Osteoblast (primary cell): ENCODE measurements at places on chromosomes 4 and X. TPM values are rescaled to one million over a fixed set of nuclear protein-coding genes. Genes with fewer than 3 reads are reported as not detected.
A peak's percentile ranks its signal among the peaks of the same experiment; 100 is the strongest.

GRCh38 chr4:89835413-89835812, 1.5 kb downstream of the SNCA start:
- no peak overlapping the region for H3K27ac ChIP-seq
- H3K36me3 ChIP-seq: no peaks in the 10 kb centered on the region
- H3K4me3 ChIP-seq: no peak overlapping the region
- DNase-seq: no peak

GRCh38 chr4:20192736-20193135, 59.0 kb upstream of the SLIT2 start:
- peak overlapping the region; percentile 88 for H3K27ac ChIP-seq
- DNase-seq: no peak
- no peaks in the 10 kb centered on the region for H3K27me3 ChIP-seq
- no peaks in the 10 kb centered on the region for H3K36me3 ChIP-seq
- peaks cover 40% of the 10 kb centered on the region for H3K4me1 ChIP-seq
- no peak overlapping the region for H3K4me3 ChIP-seq

Gene NEK1
- total RNA-seq: 9.8 and 15.3 TPM in 2 replicates

- no peak overlapping the region for H3K4me3 ChIP-seq
- peaks cover 9% of the 10 kb centered on the region for H3K4me1 ChIP-seq
- H3K27ac ChIP-seq: no peak overlapping the region
- DNase-seq: no peak
- no peaks in the 10 kb centered on the region for H3K27me3 ChIP-seq
Measured at GRCh38 chrX:24158881-24159280, 9.4 kb downstream of the ZFX start.

- no peaks in the 10 kb centered on the region for H3K4me1 ChIP-seq
- no peak for DNase-seq
- H3K36me3 ChIP-seq: no peaks in the 10 kb centered on the region
Measured at GRCh38 chr4:126056116-126056650, 741.4 kb downstream of the FAT4 start.

DNA sequence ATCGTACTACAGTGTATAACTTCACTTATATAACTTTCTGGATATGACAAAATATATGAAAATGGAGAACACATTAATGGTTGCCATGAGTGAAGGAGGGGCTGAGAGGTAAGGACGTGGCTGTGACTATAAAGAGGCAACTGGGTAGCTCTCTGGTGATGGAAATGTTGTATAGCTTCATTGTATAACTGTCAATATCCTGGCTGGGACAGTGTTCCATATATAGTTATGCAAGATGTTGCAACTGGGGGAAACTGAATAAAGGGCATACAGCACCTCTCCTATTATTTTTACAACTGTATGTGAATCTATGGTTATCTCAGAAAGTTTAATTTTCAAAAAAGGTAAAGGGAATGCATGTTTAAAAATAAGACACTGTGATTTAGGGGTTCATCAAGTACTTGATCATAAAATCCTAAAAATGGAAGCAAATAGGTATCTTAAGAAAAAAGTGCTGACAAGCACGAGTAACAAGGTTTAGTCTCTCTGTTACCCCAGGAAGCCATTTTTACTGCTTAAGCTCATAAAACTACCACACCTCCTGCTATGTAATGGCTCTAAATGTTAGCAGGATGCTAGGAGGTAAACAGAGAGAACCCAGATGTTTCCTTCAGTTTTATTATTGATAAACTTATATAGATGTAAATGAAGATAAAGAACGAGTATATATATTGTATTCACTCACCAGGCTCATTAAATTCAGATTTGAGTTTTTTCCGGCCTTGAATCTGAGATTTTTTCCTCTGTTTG, 34.0 kb downstream of the NAF1 start:
- peaks cover 3% of the 10 kb centered on the region for H3K4me1 ChIP-seq
- H3K27me3 ChIP-seq: no peaks in the 10 kb centered on the region
- no peak overlapping the region for H3K27ac ChIP-seq
- DNase-seq: no peak
- H3K4me3 ChIP-seq: no peak overlapping the region
- no peaks in the 10 kb centered on the region for H3K36me3 ChIP-seq

GRCh38 chr4:30720021-30720660, at the start of gene PCDH7:
Gene PCDH7, plus strand, starts transcription at chr4:30720369. Its CDS starts 1,054 bp downstream, at chr4:30721423.
- H3K36me3 ChIP-seq: no peaks in the 10 kb centered on the region
- peak; percentile 91 for DNase-seq
- peaks cover 46% of the 10 kb centered on the region for H3K27me3 ChIP-seq
- H3K27ac ChIP-seq: no peak within 1 kb of the TSS

- DNase-seq: peak; percentile 65
- H3K4me3 ChIP-seq: no peak overlapping the region
- H3K27ac ChIP-seq: no peak overlapping the region
- H3K36me3 ChIP-seq: peaks cover 60% of the 10 kb centered on the region
- no peaks in the 10 kb centered on the region for H3K27me3 ChIP-seq
- no peaks in the 10 kb centered on the region for H3K4me1 ChIP-seq
Measured at GRCh38 chr4:1815096-1815996, 22.3 kb downstream of the FGFR3 start.

DNA sequence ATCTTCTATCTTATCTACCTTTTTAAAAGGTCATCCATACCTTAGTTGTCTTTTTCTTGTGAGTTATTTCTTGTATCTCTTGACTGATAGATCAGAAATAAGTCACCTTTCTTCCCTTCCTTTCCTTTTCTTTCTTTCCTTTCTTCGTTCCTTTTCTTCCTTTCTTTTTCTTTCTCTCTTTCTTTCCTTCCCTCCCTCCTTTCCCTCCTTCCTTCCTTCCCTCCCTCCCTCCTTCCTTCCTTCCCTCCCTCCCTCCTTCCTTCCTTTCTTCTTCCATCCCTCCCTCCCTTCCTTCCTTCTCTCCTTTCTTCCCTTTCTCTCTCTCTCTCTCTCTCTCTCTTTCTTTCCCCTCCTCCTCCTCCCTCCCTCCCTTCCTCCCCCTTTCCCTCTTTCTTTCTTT, 93.5 kb downstream of the CEP135 start:
- H3K4me1 ChIP-seq: no peaks in the 10 kb centered on the region
- no peak for DNase-seq
- no peaks in the 10 kb centered on the region for H3K36me3 ChIP-seq
- H3K27me3 ChIP-seq: peaks cover 8% of the 10 kb centered on the region
- H3K27ac ChIP-seq: no peak overlapping the region

- H3K27ac ChIP-seq: no peak overlapping the region
- H3K36me3 ChIP-seq: no peaks in the 10 kb centered on the region
- H3K27me3 ChIP-seq: no peaks in the 10 kb centered on the region
- DNase-seq: no peak
- no peak overlapping the region for H3K4me3 ChIP-seq
- H3K4me1 ChIP-seq: peaks cover 24% of the 10 kb centered on the region
Measured at GRCh38 chr4:146243141-146243882, 29.0 kb downstream of the REELD1 start.

- no peaks in the 10 kb centered on the region for H3K27me3 ChIP-seq
- DNase-seq: peak; percentile 42
- H3K36me3 ChIP-seq: peaks cover 8% of the 10 kb centered on the region
- H3K4me1 ChIP-seq: peaks cover 20% of the 10 kb centered on the region
- peak overlapping the region; percentile 81 for H3K27ac ChIP-seq
Measured at GRCh38 chr4:53378171-53378482, 686 bp downstream of the FIP1L1 start.

Gene AMTN
- total RNA-seq: not detected in 2 replicates

DNA sequence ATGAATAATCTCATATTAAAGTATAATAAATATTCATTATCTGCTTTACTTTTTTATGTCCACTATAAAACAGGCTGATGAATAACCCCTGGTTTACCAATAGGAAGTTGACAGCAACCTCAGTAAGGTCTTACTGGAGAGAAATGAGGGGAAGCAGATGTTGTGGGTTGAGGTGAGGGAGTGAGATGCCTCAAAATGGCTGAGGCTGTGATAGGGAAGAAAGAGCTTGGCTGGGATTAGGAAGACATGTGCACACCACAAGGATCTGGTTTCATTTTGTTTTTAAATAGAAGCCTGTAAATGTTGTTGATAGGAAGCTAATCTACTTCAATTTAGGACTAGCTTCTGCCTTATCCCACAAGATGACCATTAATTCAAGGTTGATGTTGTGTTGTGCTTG, 14.4 kb upstream of the CYBB start:
- DNase-seq: no peak
- no peak overlapping the region for H3K27ac ChIP-seq
- H3K4me1 ChIP-seq: no peaks in the 10 kb centered on the region
- no peaks in the 10 kb centered on the region for H3K27me3 ChIP-seq

Gene POU4F2
- total RNA-seq: not detected in 2 replicates

- H3K4me1 ChIP-seq: peaks cover 40% of the 10 kb centered on the region
- no peak for DNase-seq
- H3K27me3 ChIP-seq: no peaks in the 10 kb centered on the region
- peak overlapping the region; percentile 73 for H3K4me3 ChIP-seq
Measured at GRCh38 chr4:10117359-10118047, 904 bp upstream of the WDR1 start.

DNA sequence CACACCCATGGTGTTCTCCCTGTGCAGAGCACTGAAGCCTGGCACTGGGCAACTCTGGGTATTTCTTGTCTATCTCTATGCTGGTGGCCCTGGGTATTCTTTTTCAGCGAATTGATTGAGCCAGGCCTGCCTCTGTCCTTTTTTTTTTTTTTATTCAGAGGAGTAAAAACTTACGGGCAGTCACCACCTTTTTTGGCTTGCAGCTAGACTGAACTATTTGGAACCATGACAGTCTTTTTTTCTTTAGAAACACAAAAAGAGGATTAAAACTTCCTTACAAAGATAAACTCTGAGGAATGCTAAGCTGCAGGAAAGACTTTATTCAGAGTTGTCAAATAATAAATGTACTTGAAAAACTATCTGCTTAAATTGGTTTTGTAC, 119.2 kb upstream of the STIM2 start:
- no peak overlapping the region for H3K27ac ChIP-seq
- H3K36me3 ChIP-seq: no peaks in the 10 kb centered on the region
- peak; percentile 6 for DNase-seq

DNA sequence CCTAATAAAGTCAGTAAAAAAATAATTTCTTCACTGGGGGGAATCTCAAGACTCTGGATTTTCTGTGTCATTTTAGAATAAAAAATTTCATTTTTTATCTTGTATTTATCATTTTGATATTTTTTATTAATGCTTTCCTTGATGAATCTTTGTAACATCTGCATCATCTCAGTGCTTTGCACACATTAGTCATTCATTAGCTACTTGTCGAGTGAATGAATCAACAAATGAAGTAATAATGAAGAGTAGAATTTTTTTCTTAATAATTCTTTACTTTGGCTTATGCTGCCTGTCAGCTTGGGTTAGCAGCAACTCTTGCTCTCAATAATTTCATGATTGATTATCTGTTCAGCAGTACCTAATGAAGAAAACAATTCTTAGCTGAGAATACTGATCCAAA, 530.8 kb downstream of the GRXCR1 start:
- no peak for DNase-seq
- no peak overlapping the region for H3K27ac ChIP-seq
- no peaks in the 10 kb centered on the region for H3K36me3 ChIP-seq
- no peak overlapping the region for H3K4me3 ChIP-seq

DNA sequence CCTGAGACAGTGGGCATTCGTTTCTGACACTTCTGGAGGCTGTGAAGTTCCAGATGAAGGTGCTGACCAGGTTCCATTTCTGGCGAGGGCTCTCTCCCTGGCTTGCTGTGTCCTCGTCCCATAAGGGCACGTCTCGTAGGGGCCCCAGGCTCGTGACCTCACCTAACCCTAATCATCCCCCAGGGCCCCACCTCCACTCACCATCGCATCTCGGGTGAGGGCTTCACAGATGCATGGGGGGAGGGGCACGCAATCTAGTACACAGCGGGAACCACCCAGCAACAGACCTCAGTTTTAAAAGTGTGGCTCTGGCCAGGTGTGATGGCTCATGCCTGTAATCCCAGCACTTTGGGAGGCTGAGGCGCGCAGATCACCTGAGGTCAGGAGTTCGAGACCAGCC, 22.1 kb downstream of the PDE6B start:
- DNase-seq: peak; percentile 48
- no peaks in the 10 kb centered on the region for H3K4me1 ChIP-seq
- no peaks in the 10 kb centered on the region for H3K27me3 ChIP-seq
- no peaks in the 10 kb centered on the region for H3K36me3 ChIP-seq
- no peak overlapping the region for H3K4me3 ChIP-seq

- no peak overlapping the region for H3K4me3 ChIP-seq
- DNase-seq: no peak
- no peaks in the 10 kb centered on the region for H3K36me3 ChIP-seq
Measured at GRCh38 chr4:180695851-180696250, 1547.4 kb upstream of the TENM3 start.

GRCh38 chr4:180717451-180718033, 1525.7 kb upstream of the TENM3 start:
- no peaks in the 10 kb centered on the region for H3K27me3 ChIP-seq
- H3K4me3 ChIP-seq: no peak overlapping the region
- peak; percentile 10 for DNase-seq
- no peaks in the 10 kb centered on the region for H3K4me1 ChIP-seq
- no peaks in the 10 kb centered on the region for H3K36me3 ChIP-seq

DNA sequence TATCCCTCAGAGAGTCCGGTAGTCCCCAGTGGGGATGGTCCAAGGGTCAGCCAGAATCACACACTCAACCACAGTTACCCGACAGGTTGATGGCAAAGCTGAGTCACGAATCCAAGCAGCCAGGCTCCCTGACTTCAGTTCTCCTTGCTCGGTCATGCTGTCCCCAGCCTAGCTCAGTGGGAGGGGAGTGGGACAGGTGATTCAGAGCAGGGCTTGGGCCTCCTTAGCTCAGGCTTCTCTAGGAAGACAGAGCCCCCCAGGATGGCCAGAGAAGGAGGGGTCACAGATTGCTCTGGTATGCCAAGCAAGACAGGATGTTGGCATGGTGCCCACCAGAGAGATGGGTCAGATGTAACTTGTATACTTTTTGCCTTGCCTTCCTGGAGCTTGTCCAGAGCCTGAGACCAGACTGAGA, 66.5 kb downstream of the EFNB1 start:
- no peak for DNase-seq
- no peak overlapping the region for H3K4me3 ChIP-seq
- no peak overlapping the region for H3K27ac ChIP-seq
- peaks cover 7% of the 10 kb centered on the region for H3K27me3 ChIP-seq
- peaks cover 5% of the 10 kb centered on the region for H3K4me1 ChIP-seq
- no peaks in the 10 kb centered on the region for H3K36me3 ChIP-seq

Gene TXK
- total RNA-seq: 0.59 and 0.72 TPM in 2 replicates

Gene KLF8
- total RNA-seq: 1.1 and 1.8 TPM in 2 replicates

Gene SLC2A9
- 2.5 and 3.5 TPM in 2 replicates for total RNA-seq

DNA sequence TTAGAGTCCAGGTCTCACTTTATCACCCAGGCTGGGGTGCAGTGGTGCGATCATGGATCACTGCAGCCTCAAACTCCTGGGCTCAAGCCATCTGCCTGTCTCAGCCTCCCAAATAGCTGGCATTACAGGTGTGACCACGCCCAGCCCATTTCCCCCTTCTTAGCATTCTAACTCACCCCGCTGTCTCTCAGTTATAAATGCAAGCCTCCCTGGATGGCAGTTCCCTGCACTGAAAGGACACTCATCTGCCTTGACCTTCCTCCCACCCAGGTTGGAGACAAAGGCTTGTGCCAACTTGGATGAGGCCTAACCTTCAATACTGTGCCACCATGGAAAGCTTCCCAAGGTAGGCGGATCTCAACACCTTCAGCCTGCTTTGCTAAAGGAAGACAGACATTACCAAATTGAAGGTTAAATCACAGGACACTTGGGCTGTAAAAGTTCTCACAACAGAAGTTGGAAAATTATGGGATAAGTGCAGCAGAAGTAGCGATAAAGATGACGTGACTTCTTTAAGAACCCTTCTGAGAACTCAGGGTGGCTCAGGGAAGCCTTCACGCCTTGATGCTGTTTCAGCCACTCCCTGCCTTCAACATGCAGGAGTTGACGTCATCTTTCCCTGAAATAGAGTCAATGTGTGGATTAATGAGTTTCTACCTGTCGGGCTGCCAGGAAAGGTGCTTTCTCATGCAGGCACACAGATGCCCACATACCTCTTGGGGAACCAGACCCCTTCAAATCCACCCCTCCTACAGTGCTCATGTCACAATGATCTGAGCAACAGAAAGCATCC, 10.6 kb upstream of the GPM6B start:
- H3K4me1 ChIP-seq: no peaks in the 10 kb centered on the region
- DNase-seq: no peak
- H3K27ac ChIP-seq: no peak overlapping the region
- peaks cover 8% of the 10 kb centered on the region for H3K27me3 ChIP-seq
